ENCODE measurements at places on chromosomes 5 and 9. TPM values are rescaled to one million over a fixed set of nuclear protein-coding genes. Genes with fewer than 3 reads are reported as not detected.

The PAIP2 gene
- total RNA-seq: 86.3 TPM

The PIP5KL1 gene
- total RNA-seq: 2.2 TPM

DNA sequence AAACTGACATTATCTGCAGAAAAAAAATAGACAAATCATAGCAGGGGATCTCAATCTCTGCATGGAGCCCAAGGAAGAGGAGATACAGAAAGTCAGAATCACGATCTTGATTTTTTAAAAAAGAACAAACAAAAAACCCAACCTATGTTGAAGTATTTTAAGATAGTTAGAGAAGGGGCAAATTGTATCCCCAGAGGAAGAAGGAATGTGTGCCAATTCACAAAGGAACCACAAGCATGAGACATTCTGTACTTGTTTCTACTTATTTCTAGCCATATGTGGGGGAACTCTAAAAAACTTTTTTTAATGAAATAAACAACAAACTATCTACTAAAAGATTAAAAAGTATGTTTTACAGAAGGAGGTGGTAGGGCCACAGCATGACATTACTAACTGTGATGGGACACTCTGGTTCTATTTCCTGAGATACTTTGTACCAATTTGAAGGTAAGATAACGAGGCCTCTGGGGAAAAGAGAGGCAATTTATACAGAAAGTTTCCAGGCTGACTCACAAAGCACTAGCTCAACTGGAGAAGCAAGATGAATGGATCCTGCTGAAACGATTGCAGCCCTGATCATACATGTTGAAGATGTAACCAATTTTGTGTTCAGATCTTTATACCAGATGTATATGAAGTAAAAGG, 22.5 kb downstream of the RANBP3L start:
- H3K27me3 ChIP-seq: no peaks in the 10 kb centered on the region
- DNase-seq: no peak
- no peak overlapping the region for H3K4me3 ChIP-seq
- H3K4me1 ChIP-seq: no peaks in the 10 kb centered on the region
- H3K27ac ChIP-seq: no peak overlapping the region

- peaks cover 3% of the 10 kb centered on the region for H3K4me1 ChIP-seq
- H3K36me3 ChIP-seq: no peaks in the 10 kb centered on the region
- DNase-seq: peak; percentile 82
- H3K4me3 ChIP-seq: no peak overlapping the region
- H3K27ac ChIP-seq: peak overlapping the region; percentile 8
Observed at GRCh38 chr5:138449501-138450239, 10.8 kb downstream of the REEP2 start.

The INSL4 gene
- total RNA-seq: not detected

GRCh38 chr5:59792983-59793585, 100.4 kb downstream of the PDE4D start:
- no peaks in the 10 kb centered on the region for H3K4me1 ChIP-seq
- no peak overlapping the region for H3K27ac ChIP-seq
- H3K4me3 ChIP-seq: no peak overlapping the region
- no peaks in the 10 kb centered on the region for H3K36me3 ChIP-seq
- no peaks in the 10 kb centered on the region for H3K27me3 ChIP-seq

The TAF11L9 gene
- not detected for total RNA-seq

GRCh38 chr9:115162946-115163345, 45.0 kb upstream of the TNC start:
- no peak overlapping the region for H3K27ac ChIP-seq
- H3K36me3 ChIP-seq: no peaks in the 10 kb centered on the region
- H3K27me3 ChIP-seq: no peaks in the 10 kb centered on the region
- no peak overlapping the region for H3K4me3 ChIP-seq
- DNase-seq: no peak
- no peaks in the 10 kb centered on the region for H3K4me1 ChIP-seq

Measured in breast epithelium (tissue), 4 donors.